Stimulated activated CD8-positive, alpha-beta memory T cell treated with anti-CD3 and anti-CD28 coated beads, Interleukin-2, amount 100 ng/mL, for 1 hour (primary cell): ENCODE measurements at places on chromosomes 2 and 18.

GRCh38 chr2:43158259-43158880, 68.0 kb downstream of the ZFP36L2 start:
- DNase-seq, result no peak

- DNase-seq, result no peak
Observed at GRCh38 chr2:3476321-3476984, 42.9 kb downstream of the ADI1 start.

GRCh38 chr2:190277234-190278112, 42.2 kb downstream of the HIBCH start:
- no peak for DNase-seq

GRCh38 chr2:106606652-106607051, 119.5 kb downstream of the CD8B2 start:
- DNase-seq, result no peak

GRCh38 chr2:241771286-241772062, 5.1 kb upstream of the GAL3ST2 start:
- no peak for DNase-seq

DNA sequence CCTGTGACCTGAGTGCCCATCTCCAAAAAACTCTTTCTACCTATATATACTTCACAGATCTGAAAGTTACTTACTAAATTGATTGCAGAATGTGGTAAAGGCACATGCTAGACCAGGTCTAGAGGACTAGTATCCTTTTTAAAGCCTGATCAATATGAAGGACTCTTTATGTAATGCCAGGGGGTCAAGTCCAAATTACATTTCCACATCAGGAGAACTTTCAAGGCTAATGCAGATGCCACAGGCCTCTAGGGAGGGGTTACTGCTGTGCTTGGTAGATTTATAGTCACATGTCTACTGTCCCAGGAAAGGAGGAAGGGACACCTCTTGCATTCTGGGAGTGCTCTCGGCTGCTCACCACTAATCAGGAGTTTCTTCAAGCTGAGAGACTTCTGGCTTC, 118.4 kb upstream of the NOSTRIN start:
- no peak for DNase-seq

DNA sequence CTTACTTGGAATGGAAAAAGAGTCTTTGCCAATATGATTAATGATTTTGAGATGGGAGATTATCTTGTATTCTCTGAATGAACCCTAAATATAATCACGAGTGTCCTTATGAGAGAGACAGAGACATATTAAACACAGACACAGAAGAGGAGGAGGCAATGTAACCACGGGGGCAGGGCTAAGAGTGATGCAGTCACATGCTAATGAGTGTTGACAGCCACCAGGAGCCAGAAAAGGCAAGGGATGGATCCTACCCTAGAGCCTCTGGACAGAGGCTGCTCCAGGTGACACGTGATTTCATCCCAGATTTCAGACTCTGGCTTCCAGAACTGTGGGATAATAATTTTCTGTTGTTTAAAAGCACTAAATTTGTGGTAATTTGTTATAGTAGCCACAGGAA, 679.6 kb downstream of the MBD2 start:
- no peak for DNase-seq

- no peak for DNase-seq
Observed at GRCh38 chr2:136495636-136496035, 269.7 kb upstream of the THSD7B start.

DNA sequence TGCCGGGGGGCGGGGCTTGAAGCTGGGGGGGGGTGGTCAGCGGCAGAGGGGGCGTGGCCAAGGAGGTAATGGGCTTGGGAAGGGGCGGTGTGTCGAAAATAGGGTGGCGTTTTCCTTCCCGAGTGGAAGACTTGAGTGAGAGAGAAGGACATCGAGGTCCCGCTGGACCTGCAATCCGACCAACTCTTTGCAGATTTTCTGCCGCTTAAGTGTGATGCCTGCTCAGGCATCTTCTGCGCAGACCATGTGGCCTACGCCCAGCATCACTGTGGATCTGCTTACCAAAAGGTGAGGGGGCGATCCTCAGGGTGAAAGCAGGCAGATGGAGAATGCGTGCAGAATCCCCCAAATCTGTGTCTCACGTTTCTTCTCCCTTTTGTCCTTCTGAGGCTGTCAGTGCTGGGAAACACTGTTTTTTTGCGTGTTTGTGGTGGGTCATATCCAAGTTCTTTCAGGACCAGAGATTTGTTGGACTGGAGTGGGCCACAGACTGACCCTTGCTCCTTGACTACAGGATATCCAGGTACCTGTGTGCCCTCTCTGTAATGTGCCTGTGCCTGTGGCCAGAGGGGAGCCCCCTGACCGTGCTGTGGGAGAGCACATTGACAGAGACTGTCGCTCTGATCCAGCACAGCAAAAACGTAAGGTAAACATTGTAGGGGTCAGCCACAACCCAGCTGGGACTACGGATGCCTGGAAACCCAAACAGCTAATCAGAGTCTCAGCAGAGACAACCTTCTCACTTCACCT, 727 bp downstream of the ZFAND2B start:
- no peak for DNase-seq

GRCh38 chr2:58425368-58425767, 184.2 kb upstream of the FANCL start:
- DNase-seq, result no peak

DNA sequence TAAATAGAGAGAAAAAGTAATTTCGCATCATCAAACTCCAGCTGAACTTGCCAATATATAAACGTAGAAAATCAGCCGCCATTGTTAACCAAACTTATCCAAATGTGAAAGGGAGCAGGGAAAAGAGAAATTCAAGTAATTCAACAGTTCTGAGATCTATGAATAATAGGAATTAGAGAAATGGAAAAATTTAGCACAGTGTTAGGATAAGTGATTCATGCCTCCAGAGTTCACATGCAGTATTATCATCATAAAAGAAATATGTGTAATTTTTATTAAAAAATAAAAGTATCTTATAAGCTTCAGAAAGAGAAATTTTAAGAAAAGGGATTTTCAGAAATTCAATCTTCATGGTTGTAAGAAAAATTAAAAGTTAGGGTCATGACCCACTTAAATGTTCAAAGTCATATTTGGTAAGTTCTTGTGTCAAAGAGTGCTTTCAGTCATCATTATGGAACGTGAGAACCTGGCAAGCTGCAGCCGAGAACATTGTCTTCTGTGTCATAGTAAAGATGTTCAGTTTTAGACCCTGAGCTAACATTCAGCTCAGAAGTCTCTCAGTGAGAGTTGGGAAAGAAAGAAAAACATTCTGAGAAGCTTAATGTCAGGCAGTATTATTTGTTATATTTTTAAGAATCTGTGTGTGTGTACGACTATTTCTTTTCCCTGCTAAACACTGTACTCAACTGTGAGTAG, 414.3 kb upstream of the RGPD4 start:
- no peak for DNase-seq

GRCh38 chr2:8993902-8994278, 9.6 kb downstream of the MBOAT2 start:
- no peak for DNase-seq

DNA sequence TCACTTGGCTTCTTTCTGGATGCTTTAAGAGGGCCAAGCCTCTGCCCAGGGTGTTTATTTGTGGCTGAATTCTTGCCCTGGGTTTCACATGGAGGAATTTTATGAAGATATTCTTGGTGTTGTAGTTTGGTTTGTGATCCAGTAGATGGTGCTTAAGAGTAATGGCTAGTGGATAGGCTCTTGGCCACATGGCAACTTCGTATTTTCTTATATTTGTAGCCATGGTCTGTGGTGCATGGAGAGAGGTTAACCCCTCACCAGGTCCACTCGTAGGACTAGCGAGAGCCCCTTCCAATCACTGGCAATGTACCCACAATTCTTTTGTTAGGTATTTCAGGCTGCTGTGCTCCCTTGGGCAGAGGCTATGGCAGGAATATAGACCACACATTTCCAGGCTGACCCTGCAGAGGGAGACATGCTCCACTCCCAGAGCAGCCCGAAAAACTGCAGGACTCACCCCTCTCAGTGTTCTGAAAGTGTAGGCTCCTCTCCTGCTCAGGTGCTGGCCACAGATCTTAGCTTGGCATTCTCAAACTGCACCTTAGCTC, 582.1 kb upstream of the SETBP1 start:
- no peak for DNase-seq

- DNase-seq, result no peak
Observed at GRCh38 chr2:134290358-134290757, 36.5 kb downstream of the MGAT5 start.

GRCh38 chr2:185472574-185472973, 266.0 kb upstream of the FSIP2 start:
- DNase-seq, result no peak

DNA sequence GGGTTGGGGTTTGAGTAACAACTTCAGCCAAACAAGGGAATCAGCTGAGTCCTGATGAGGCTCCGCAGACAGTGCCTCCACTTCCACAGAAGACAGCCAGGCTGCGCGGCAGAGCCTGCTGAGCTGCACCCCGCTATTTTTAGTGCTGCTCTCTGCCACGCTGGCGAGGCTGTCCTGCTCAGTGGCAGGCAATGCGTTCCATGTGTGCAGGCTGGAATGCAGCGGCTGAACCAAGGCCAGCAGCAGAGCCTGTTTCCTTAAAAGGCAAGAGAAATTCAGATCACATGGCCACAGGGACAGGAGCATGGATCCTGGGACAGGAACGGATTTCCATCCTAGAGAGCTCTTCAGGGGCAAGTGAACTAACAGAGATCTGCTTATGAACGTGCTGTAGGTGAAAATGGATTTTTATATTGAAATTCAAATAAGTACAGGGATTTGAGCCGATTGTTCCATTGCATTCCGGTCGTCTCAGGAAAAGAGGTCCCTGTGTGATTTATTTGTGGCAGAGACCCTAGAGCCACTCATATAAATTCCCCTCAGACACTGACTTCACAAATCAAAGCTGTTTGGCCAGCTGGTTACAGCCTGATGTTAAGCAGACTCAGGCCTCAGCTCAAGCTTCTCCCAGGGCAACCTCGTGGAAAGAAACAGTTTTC, 98.7 kb downstream of the COL6A3 start:
- DNase-seq, result no peak

DNA sequence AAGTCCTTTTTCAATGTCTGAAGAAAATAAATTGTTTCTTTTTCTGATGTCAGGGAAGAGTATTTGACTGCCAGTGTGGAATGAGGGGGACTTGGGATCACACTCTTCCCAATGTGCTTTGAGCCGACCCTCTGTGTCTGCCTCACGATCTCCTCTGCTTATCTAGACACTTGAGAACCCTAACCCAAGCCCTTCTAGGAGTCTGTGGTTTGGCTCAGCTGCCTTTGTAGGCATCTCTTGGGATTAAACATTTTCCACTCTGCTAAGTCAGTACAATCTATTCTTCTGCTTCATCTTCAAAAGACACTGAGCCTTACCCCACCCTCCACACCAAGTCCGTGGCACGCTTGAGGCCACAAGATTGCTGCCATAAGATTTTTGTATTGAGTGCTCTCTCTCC, 19.4 kb downstream of the FAM110C start:
- no peak for DNase-seq

DNA sequence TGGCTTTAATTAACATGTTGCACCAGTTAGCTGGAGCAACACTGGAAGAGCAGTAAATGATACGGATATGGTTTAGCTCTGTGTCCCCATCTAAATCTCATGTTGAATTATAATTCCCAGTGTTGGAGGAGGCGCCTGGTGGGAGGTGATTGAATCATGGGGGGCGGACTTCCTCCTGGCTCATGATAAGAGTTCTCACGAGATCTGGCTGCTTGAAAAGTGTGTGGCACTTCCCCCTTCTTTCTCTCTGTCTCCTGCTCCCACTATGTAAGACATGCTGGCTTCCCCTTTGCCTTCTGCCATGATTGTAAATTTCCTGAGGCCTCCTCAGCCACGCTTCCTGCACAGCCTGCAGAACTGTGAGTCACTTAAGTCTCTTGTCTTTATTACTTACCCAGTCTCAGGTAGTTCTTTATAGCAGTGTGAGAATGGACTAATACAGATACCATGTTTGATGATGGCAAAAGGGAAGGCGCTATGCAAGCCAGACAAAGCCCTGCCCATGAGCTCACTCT, 963.6 kb downstream of the SOCS6 start:
- DNase-seq, result no peak

DNA sequence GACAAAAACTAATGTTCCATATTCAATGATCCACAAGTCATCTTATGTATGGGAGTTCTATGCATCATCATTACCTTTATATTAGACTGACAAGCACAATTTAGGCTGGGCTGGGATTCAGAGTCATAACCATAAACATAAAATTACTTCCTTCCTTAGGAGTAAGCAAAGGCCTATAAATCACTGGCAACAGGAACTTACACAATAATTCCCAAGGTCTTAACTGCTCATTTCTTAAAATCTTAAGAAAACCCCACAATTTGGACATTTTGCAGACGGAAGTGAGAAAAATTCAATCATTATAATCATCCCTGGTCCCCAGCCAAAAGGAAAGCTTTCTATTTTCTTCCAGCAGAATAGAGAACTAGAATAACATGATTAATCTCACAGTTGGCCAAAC, 232.3 kb downstream of the DYM start:
- no peak for DNase-seq

GRCh38 chr18:13254971-13255927, 36.7 kb downstream of the LDLRAD4 start:
- DNase-seq, result no peak

- no peak for DNase-seq
Observed at GRCh38 chr2:84946204-84947009, 24.6 kb upstream of the KCMF1 start.

DNA sequence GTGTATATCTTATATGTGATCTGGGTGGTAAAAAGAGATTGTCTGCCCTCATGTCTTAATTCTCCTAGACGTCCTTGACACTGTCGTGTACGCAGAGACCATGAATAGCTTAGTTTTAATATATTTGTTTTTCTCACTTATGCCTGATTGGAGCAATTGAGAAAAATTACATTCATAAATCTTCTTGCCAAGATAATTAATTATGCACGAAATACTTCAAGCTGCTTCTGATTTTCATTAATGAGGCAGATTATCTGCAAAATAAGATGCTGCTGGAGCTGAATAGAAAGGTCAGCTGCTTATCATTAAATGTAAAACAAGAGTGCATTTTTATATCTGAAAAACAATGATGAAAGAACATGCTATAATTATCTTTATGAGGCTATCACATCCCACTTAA, 95.9 kb downstream of the CCDC141 start:
- DNase-seq, result no peak

GRCh38 chr18:45228796-45229388, 386.4 kb upstream of the SLC14A2 start:
- no peak for DNase-seq

DNA sequence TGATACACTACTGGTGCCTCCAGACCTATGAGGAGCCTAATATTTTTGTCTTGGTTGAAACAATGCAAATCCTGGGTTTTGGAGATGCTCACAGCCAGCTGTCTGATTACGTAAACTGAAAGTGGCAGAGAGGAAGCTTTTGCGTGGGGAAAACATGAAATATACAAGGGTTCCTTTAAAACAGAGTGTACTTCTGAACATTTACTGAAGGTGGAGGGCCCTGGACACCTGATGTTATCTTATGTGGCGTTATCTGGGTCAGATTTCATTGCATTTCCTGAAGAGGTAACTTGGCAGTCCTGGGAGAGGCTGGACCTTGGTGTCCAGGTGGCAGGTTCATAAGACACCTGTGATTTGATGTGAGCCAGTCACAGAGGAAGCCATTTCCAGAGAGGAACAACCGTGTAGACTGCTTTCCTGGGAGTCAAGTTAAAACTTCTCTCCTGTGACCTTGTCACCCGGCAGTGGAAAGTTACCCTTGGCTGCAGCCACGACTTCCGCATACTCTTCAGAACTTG, 105.0 kb downstream of the NEDD4L start:
- no peak for DNase-seq

- no peak for DNase-seq
Observed at GRCh38 chr2:72920318-72921087, 3.2 kb downstream of the EMX1 start.

- DNase-seq, result no peak
Observed at GRCh38 chr18:33146014-33146413, 294.5 kb downstream of the CCDC178 start.

- no peak for DNase-seq
Observed at GRCh38 chr2:150778828-150779227, 291.4 kb upstream of the RND3 start.
